ENCODE measurements at places on chromosomes 3 and 15.
A peak's percentile ranks its signal among the peaks of the same experiment; 100 is the strongest.

DNA sequence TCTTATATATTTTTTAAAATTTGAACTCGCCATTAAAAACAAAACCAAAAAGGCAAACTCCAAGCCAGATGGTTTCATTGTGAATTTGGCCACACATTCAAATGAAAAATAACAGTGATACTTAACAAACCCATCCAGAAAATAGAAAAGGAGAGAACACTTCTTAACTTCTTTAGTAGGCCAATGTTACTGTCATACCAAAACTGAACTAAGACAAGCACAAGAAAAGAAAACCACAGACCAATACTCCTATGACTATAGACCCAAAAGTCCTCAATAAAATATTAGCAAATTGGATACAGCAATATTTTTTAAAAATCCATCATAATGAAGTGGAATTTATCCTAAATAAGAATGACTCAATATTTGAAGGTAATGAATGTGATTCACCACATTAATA lies 73.5 kb upstream of the ALDH1A3 start:
- no peak for DNase-seq

DNA sequence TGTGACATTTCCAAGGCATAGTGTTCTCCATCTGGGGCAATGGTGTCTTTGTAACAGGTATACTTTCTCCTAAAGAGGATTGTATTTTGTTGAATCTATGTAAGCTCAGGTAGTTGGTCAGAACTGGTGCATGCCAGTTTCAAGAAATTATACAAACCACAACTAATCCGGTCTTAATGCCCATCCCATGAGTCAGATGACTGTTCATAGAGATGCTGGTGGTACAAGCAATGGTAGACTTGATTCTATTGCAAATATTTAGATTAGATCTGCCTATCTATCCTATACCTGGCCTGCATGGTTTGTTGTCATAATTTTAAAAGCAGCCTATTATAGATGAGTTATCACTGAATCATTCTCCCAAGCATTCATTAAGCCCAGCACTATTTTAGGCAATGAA lies 43.5 kb downstream of the ATP13A5 start:
- DNase-seq: no peak

- DNase-seq: no peak
These were observed 20.5 kb downstream of the TM4SF4 start for GRCh38 chr3:149494759-149495580.

GRCh38 chr3:195916291-195916690 lies 7.9 kb upstream of the TNK2 start:
- DNase-seq: no peak

- peak; percentile 69 for DNase-seq
These were observed 88.6 kb upstream of the ZNF280D start for GRCh38 chr15:56821721-56822425.

GRCh38 chr3:153029350-153029749 lies 132.7 kb upstream of the RAP2B start:
- no peak for DNase-seq

DNA sequence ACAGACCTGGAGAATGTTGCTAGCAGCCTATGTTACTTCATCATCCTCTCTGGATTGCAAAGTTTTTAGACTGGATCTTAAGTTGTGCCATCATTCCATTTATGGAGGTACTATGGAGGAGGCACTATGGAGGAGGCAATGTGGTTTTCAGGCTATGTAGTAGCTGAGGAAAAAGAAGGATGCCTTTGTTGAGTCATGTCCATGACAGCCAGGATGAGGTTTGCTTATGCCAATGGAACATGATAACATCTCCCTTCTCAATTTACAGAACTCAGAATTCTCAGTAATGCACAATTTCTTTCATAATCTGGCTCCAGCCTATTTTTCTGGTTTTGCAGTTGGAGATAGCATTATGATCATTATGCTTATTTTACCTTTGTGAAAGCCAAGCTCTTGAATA lies 65.9 kb upstream of the TMEM108 start:
- no peak for DNase-seq

DNA sequence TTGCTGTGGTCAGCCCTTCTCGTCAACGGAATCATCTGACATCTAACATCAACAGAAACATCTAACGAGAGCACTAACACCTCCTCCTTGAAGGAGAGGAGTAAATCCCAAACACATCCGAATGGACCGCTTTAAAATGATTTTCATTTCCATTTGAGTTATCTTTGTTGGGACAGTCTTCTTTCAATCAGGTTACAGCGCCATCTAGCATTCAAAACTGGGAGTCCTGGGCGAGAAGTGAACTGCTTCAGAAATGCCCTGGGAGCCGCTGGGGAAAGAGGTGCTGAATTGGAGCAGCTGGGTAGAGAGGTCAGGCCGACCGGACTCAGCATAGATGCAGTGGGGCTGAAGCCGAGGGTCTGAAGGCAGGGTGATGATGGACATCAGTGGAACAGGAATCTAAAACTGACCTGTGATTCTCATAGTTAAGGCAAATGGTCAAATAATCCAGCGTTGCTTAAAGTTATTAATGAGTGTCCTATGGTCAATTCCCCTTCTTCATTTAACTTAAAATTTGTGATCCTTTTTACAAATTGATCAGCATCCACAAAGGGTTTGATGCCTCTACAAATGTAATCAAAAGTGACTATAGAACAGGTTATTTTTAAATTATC lies 170.0 kb upstream of the NDN start:
- DNase-seq: peak; percentile 91

- DNase-seq: no peak
These were observed 61.1 kb downstream of the CBLB start for GRCh38 chr3:105807701-105808100.

DNA sequence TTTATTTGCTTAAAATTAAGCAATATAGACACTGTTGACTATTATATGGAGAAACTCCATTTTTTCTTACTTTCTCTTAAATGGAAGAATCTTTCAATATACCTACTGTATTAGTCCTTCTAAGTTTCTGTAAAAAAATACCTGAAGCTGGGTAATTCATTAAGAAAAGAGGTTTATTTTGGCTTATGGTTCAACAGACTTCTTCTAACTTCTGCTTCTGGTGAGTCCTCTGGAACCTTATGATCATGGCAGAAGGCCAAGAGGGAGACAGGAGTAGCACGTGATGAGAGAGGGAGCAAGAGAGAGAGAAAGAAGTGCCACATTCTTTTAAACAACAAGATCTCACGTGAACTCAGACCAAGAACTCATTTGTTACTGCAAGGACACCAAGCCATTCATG lies 573.3 kb downstream of the MCTP2 start:
- no peak for DNase-seq

GRCh38 chr15:95227235-95227634 lies 995.9 kb downstream of the MCTP2 start:
- DNase-seq: no peak

Measured in GM23338 (cell line).